ENCODE measurements at places on chromosomes 7 and 10. TPM values are rescaled to one million over a fixed set of nuclear protein-coding genes. Genes with fewer than 3 reads are reported as not detected.

DNA sequence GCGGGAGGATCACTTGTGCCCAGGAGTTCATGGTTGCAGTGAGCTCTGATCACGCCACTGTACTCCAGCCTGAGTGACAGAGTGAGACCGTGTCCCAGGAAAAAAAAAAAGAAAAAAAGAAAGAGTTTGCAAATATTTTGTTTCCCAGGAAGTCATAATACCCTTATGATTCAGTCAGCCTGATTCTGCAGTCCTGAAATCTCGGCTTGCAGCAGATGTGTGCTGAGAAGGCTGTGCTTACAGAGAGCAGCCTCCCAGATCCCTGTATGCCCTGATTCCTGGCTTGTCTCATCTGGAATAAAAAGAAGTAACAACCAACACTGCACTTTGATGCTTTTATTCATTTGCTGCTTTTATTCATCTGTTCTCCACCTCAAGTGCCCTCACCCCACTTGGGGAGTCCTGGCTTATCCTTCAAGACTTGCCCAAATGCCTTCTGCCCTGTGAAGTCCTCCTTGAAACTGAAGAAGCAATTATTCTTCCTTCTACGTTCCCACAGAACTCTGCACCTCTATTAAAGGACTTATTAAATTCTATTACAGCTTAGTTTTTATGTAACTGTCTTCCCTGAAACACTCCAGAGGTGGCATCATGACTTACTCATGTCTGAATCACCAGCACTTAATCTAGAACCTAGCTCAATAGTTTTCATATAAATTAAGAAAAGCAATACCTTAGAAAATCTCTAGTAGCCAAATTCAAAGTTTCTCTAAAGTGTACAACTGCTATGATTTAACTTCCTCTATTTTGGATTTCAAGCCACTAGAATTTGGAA, 27.7 kb upstream of the BPGM start:
- DNase-seq = no peak
- no peak overlapping the region for H3K4me3 ChIP-seq
- no peaks in the 10 kb centered on the region for H3K4me1 ChIP-seq
- H3K27ac ChIP-seq = no peak overlapping the region

DNA sequence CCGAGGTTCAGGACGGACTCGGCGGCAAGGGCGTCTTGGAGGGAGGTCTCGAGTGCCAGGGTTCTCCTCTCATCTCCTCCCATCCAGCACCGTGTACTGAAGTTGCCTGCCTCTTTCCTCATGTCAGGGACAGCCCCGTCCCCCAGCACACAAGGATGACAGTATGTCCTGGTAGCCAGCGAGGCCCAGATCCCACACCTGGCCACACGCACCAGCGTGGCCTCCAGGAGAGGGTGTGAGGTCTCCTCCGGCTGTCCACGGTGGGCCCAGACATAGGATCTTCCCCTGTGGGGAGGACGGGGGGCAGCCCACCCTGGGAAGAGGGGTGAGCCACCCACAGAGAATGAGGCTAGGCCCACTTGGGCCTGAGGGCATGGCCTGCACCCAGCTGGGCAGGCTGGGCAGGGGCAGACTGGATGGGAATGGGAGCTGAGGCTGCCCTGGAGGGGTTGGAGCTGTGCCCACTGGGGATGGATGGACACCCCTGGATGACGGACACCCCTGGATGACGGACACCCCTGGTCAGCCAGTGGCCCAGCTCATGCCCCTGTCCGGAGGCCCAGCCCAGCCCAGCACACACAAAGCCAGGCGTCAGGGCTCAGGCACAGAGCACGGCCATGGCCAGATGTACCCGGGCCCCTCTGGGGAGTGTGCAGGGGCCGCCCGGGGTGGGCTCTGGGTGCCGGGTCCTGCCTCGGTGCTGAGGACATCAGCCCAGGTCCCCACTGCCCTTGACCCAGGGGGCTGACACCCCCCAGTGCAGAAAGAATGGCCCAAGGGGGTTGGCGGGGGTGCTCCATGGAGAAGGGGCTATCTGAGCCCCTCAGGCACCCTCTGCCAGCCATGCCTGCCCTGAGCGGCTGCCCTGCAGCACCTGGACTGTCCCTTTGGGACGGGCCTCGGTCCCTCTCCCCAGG, 30.9 kb upstream of the CFAP46 start:
- H3K4me1 ChIP-seq = no peaks in the 10 kb centered on the region
- H3K36me3 ChIP-seq = no peaks in the 10 kb centered on the region
- H3K27ac ChIP-seq = no peak overlapping the region
- DNase-seq = no peak
- peaks cover 2% of the 10 kb centered on the region for H3K27me3 ChIP-seq

DNA sequence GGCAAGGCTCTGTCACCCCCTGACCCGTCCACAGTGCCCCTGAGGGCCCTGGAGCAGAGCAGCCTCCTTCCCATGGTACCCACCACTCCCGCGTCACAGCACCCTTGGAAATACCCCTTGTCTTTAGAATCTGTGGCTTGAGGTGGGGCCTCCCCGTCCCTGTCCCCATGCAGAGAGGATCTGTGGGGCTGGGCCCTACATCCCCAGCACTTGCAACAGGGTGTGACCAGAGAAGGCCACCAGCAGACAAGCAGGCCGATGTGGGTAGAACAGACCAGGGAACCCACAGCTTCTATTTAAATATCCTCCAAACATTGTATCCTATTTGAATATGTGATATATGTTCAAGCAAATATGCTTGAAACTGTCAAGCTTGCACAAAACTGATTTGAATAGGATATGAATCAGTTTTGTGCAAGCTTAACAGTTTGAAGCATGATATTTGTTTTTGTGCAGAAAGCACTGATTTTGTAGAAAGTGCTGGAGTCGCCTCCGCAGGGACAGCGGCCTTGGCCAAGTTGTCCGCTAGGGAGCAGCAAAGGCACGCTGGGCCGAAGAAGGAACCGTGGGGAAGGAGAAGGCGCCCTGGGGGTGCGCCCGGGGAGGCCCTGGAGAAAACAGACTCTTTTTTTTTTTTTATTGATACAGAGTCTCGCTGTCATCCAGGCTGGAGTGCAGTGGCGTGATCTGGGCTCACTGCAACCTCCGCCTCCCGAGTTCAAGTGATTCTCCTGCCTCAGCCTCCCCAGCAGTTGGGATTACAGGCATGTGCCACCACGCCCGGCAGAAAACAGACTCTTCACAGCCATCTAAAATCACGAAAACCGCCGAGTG, 2.2 kb downstream of the CFAP46 start:
- no peaks in the 10 kb centered on the region for H3K36me3 ChIP-seq
- H3K27ac ChIP-seq = no peak overlapping the region
- no peak for DNase-seq
- H3K27me3 ChIP-seq = peaks cover 74% of the 10 kb centered on the region

DNA sequence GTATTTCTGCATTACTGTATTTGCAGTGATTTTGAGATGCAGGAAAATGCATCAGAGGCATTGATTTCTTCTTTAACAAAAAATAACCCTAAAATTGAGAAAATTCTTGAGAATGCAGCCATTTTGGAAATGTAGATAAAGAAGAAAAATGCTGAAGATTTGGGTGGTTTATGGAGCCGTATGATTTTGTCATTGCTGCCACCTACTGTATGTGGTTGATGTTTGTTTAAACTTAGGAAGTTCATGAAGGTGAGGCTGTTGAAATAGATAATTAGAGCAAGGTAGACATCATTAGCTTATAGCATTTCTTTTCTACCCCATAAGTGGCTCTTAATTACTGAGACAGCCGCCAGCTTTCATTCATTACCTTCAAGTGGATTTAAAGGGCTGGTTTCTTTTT, 92.1 kb upstream of the SAMD8 start:
- peaks cover 31% of the 10 kb centered on the region for H3K36me3 ChIP-seq
- peak; percentile 40 for DNase-seq
- H3K27ac ChIP-seq = no peak overlapping the region
- no peaks in the 10 kb centered on the region for H3K27me3 ChIP-seq

The TBXAS1 gene
- 16.3 TPM for polyA plus RNA-seq

The ICA1 gene
- 18.5 TPM for polyA plus RNA-seq

The ZCCHC24 gene
- 5.4 TPM for polyA plus RNA-seq
